ENCODE measurements at places on chromosomes 5 and 9. TPM values are rescaled to one million over a fixed set of nuclear protein-coding genes. Genes with fewer than 3 reads are reported as not detected.

Gene NNT
- total RNA-seq: 27.9 TPM

- DNase-seq: no peak
Observed at GRCh38 chr5:141547921-141548320, 59.0 kb downstream of the PCDHGC5 start.

- no peak for DNase-seq
Observed at GRCh38 chr9:127090341-127090985, 32.0 kb downstream of the ANGPTL2 start.

DNA sequence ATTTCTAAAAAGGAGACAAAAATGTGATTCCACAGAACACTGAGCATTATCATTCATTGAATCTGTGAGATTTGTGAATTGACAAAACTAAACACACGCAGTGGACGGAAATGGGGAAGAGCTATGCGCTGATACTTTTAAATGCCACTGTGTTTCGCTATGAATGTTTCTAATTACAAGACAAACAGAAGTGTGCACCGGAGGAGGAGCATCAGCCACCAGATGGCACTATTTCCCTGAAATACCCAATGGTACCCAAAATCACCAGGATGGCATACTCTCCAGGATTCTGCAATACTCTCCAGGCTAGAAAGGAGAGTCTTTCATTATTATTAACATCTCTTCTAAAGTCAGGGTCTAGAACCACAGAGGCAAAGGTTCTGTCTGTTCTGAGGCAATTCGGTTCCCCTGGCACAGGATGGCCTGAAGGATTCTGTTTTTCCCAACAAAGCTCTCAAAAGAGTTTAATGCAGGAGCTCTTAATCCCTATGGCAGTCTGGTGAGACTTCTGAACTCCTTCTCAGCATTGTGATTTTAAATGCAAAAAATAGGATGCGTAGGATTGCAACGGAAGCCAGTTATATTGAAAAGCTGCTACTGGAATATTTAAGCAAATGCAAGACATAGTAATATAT, 13.8 kb upstream of the PUM3 start:
- DNase-seq: no peak

DNA sequence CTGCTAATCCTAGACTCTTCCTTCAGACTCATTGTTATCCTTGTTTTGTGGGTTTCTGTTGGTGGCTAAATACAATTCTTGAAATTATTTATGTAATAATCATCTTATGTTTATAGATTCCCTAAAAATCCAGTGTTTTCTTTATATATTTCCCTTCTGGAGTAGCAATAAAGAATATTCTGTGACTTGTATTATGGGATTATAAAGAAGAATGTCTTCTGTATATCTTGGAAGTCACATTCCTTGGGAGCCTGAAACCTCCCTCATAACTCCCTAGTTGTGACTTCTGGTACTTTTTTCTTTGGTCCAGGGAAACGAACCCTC, 356.1 kb downstream of the TMEM167A start:
- DNase-seq: no peak

GRCh38 chr5:55593115-55593472, 58.3 kb upstream of the PLPP1 start:
- DNase-seq: no peak

DNA sequence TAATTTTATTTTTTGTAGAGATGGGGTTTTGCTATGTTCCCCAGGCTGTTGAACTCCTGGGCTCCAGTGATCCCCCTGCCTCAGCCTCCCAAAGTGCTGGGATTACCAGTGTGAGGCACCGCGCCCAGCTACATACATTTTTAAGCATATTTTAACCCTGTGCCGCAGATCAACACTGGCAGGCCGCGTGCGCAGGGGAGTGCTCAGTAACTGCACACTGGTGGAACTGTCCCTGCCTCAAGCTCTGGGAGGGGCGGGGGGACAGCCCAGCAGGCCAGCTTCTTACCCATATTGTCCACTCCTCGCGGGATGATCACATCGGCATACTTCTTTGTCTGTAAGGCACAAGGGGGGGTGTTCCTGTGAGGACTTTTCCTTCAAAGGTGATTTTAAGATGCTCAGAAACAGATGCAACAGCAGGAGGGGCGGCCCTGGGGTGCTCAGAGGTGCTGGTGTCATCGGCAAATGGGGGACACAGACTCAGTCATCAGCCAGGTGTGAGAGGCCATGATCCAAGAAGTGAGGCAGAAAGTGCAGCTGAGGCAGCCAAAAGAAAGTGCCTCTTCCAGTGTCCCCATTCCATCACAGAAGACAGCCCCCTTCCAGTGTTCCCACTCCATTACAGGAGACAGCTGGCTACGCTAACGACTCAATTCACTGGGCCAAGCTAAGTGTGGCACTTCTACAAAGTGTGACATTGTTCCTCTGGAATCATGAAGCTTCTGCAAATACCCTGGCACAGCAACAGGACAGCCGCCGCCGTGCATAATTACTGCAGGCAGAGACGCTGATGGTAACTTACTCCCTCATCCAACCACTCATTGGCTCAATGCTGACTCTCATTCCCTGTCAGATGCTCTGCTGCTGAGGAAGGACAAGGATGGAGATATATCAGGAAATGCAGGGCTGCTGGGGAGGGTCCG, 5.2 kb downstream of the UCK1 start:
- DNase-seq: no peak

GRCh38 chr9:112764837-112765236, 14.3 kb downstream of the SNX30 start:
- no peak for DNase-seq

DNA sequence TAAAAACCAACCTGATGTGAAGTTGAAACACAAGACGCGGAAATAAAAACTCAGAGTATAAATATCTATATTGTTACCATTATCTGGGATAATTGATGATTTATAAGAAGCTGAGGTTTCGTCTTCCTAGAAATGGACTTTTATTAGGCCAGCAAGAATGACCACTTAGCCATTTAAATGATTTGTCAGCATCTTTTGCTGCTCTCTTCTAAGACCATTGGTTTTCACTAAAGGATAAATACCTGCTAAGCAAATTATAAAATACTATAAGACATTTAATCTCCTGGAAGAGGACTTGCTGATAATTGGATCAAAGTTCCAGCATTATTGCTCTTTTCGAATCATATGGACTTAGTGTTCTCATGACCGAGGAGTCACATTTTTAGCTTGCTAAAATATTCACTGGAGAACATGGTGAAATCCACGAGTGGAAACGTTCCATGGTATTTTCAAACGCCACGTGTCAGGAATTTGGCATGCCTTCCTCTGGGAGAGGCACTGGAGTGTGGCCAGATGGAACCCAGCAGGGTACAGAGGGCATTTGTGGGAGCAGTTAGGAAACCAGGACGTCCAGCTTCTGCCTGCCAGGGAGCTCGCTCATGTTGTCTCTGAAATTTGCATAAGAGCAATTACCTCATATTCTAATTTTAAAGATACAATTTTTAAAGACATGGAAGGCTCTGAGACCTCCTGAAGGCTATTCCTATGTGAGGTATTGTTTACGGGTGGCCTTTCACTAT, 43.1 kb downstream of the TNFAIP8 start:
- peak; percentile 44 for DNase-seq

GRCh38 chr5:176741561-176742211, 68.7 kb upstream of the UNC5A start:
- no peak for DNase-seq

DNA sequence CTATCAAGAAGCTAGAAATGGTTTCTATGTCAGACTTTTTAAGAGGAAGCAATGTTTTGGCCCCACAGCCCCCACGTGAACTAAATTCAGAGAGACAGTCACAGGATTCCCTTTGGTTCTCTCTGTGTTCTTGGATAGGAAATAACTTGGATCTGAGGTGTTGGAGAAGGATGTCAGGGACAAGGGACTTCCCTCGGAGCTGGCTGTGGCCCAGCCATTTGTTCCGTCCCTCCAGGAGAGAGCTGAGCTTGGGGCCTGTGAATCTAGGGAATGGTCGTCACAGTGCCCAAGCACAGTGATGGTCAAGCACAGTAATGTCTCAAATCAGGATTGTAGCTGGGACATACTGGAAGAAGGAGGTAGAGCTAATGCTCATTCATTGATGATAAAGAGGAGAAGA, 2.0 kb downstream of the C7 start:
- no peak for DNase-seq

- DNase-seq: no peak
Observed at GRCh38 chr5:135598691-135599395, 20.1 kb upstream of the CXCL14 start.

Gene TEX48
- not detected for total RNA-seq

DNA sequence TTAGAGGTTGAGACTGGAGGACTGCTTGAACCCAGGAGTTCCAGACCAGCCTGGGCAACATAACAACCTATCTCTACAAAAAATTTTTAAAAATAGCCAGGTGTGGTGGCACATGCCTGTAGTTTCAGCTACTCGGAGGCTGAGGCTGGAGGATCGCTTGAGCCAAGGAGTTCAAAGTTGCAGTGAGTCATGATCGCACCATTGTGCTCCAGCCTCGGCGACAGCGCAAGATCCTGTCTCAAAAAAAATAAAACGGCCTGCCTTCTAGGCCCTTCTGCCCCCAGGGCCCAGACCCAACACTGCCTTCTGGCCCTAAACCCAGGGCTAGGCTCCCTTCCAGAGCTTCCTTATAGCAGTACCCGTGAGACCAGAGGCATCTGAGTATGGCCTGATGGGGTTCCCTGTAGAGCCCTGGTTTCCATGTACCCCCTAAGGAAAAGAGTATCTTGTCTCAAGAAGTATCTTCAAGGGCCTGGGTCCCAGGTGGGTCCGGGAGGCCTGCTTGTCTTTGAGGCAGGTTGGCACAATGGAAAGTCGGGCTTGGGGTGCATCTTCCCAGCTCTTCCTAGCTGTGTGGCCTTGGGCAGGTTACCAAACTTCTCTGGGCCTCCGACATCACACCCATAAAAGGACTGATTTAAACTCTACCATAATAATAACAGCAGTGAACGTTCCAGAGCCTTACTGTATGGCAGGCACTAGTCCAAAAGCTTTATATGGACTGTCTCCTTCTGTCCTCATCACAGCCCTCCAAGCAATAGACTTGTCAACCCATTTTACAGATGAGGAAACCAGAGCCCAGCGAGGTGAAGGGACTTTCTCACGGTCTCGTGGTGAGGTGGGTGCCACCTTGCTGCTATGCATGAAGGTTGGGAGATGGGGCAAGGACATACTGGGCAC, 9.6 kb downstream of the LRRC8A start:
- DNase-seq: no peak

DNA sequence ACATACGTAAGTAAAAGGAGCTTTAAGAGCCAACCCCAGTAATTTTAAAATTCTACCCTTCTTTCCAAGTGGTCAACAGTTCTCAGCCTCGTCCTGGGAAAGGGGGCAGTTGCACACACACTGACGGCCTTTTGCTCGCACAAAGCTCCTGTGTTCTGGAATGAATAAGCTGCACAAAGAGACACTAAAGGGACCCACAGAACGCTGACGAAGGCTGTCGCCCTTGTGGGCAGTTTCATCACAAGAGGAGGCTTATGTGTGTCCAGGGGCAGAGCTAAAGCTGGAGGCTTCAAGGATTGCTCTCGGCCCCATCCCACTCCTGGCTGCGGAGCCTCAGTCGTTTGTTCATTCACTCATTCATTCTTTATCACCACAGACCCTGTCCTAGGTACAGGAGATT, 67.0 kb upstream of the NEK6 start:
- no peak for DNase-seq

- no peak for DNase-seq
Observed at GRCh38 chr5:78542321-78542840, 106.2 kb downstream of the LHFPL2 start.

DNA sequence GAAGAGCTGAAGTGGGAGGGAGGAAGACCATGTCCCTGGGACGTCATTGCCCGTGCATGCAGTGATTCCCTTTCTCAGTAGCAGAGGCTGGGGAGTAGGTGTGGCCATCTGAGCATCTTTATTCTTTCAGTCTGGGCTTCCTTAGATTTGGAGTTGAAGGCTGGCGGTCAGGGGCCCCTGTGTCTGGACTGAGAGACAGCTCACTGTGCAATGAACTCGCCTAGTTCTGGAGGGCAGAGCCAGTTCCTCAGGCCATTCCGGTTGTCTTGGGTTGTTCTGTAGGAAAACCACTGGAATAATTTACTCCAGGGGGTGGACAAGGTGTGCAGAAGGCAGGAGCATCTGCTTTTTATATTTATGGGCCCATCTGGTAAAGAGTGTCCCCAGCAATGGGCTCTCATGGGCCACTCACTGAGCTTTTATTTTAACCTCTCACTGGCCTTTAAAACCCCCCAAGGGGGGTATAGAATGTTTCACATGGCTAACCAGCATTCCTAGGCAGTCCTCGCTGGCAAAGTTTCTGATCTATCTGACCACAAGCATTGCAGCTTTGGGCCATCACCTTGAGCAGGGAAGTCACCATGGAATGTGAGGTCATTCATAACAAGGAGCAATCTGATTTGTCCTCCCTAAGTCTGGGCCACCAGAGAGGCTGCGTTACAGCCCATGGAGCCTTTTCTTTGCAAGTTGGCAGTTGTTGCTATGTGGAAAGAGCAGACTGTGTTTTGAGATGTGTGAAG, 9.2 kb downstream of the STC2 start:
- DNase-seq: no peak

- peak; percentile 43 for DNase-seq
Observed at GRCh38 chr9:115117999-115118878, at the start of gene TNC. Gene TNC (minus strand): TSS chr9:115118157. CDS start chr9:115091018, 27,139 bp downstream.

DNA sequence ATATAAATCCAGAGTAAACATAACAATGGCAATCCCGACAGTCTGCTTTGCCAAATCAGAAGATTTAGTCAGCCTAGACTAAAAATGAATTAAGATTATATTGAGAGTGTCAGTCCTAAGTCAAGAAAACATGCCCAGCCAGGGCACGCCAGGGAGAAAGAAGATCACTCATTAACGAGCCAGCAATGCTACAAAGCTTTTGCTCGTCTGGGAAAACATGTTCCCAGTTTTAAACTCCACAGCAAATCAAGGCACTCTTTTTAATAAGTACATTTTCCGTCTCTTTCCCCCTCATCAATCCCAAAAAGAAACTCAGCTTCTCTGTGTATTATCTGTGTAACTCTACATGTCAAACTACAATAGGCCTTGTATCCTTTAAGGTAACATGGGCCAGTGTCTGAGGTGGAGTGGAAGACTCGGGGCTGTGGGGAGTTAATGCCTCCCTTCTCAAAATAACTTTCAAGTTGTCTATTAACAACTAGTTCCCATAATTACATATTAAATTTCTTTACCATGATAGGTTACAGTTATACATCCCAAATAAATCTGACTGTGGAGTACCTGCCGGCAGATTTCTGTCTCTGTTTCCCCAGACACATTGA, 40.9 kb downstream of the NFIB start:
- no peak for DNase-seq

- no peak for DNase-seq
Observed at GRCh38 chr9:121633119-121633714, 18.2 kb upstream of the DAB2IP start.

GRCh38 chr5:75640395-75640794, 29.1 kb downstream of the ANKDD1B start:
- DNase-seq: no peak

Gene PCDHGA9
- total RNA-seq: 12.0 TPM
